ENCODE measurements at places on chromosomes 6 and 20.

DNA sequence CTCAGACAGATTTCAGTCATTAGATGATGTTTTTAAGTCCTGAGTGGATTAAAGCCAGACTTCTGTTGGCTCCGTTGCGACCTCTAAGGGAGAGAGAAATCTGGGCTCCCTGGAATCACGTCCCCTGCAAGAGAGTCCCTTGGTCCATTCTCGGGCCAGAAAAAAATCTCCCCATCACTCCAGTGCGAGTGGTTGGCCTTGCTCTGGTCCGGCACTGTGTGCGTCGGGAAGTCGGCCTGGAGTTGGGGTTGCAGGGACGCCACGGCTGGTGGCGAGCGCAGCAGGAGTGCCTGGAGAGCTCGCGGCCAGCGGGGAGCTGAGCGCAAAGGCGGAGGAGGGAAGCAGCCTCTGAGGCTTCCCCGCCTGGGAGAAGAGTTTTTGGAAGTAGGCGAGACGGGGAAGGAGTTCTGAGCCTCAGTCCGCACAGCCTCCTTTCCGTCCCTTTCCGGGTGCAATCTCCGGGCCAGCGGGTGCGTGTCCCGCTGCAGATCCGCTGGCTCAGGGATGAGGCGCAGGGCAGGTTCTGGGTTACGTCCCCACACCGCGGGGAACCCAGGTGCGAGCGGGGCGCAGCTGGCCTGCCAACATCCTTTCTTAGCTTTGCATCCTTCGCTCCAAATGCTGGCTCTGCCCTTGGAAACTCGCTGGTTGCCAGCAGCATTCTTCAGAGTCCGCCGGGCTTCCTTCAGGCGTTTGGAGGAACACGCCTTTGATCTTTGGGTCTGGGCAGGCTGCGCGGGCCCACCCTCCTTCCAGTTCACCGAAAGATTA is 6.8 kb downstream of the TCF21 start:
- DNase-seq = no peak

DNA sequence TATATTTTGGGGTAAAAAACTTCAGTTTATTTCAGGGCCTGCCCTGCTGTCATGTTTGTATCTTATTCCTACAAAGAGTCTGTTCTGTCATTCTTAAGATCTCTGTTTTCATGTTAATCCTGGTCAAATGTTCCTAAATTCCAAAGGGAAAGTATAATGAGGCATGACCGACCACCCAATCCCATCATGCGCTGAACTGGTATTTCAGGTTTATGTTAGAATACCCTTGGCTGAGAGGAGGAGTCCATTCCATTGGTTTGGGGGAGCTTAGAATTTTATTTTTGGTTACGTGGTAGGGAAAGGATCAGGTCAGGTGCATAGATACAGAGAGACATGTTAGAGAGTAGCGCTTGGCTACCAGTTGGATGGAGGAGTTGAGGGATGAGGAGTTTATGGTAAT is 25.7 kb downstream of the CFAP61 start:
- no peak for DNase-seq

DNA sequence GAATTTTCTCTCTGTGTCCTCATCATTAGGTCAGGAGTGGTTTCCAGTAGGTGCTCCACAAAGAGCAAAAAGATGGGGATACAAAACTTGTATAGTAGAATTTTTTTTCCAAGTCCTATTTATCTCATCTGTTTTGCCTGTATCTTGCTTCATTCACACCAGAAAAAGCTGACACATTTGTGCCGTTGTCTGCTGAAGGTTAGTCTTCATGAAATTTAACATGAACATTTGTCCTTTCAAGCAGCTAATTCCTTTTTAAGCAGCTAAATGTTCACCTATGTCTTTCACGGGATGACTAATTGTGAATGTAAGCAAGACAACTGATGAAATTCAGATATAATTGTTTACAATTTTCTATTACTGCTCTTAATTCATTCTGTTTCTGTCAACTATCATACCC is 83.8 kb downstream of the ATXN1 start:
- no peak for DNase-seq

DNA sequence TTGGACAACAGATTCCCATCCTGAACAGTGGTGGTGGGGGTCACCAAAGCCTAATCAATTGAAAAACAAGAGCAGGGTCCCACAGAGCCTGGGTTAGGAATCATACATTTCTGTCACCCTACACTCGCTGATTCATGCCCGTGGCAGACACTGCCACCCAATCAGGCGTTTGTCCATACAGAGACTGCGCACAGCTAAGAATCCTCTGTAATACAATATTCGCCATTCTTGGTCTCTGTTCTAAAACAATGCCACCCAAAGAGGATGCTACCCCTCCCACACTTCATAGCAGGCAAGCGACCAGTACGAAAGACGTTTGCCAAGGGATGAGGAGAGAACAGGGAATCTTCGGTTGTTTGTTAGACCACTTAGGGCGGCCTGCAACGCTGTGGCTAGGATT is 28.1 kb upstream of the SLC22A23 start:
- no peak for DNase-seq

DNA sequence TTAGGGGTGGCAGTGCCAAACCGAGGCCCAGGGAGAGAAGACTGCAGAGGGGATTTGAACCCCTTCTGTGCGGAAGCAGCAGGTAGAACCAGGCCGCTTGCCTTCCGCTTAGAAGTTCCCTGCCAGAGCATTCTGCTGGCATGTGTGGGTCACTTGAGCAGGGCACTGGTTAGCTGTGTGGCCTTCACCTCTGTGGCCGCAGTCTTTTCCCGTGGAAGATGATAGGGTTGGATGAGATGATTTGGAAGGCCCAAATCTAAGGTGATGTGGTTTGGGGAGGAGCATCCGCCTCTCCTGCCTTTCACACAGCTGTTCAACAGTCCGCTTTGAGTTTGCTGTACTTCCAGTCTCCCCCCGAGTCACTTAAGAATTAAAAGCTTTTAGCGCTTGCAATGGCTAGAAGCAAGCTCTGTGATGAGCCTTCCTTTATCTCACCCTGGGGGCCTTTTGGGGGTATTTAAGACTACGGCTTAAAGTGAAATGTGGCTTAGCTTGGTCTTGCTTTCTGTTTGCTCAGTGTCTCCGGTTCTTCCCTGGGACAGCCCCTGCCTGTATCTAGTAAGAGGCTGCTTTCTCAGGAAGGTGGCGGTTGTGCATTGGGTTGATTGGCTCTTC is 743 bp downstream of the CMTR1 start:
- no peak for DNase-seq

- peak; percentile 83 for DNase-seq
These were observed 7.7 kb upstream of the ZNF334 start for GRCh38 chr20:46520976-46521579.

GRCh38 chr20:9068841-9069663 is at the start of gene PLCB4:
TSS of gene PLCB4 (plus strand) at chr20:9069087. CDS start at chr20:9307815, 238,728 bp downstream.
- no peak for DNase-seq

DNA sequence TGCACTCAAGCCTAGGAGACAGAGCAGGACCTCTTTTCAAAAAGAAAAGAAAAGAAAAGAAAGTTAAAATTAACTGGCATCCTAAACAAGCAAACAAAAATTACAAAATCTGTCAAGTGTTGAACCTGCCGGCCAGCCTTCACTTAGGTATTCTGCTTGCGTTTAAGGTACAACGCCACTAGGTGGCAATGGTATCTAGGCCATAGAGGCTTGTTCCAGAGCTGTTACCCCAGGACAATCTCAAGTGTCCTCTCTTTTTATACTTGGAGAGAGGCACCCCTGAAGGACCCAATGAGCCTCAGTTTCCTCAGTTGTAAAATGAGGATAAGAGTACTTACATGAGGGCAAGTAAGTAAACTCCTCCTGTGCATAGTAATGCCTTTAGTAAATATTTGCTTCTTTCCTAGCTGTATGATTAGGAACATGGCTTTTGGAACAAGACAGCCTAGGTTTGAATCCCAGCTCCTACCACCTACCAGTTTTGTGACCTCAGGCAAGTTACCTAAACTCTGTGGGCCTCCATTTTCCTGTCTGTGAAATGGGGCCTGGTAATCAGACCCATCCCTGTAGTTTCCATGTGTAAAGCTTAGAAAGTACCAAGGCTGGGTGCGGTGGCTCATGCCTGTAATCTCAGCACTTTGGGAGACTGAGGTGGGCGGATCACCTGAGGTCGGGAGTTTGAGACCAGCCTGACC is 5.8 kb upstream of the PACSIN1 start:
- no peak for DNase-seq

All from NT2/D1 (cell line).